ENCODE measurements at places on chromosomes 7 and 10.

DNA sequence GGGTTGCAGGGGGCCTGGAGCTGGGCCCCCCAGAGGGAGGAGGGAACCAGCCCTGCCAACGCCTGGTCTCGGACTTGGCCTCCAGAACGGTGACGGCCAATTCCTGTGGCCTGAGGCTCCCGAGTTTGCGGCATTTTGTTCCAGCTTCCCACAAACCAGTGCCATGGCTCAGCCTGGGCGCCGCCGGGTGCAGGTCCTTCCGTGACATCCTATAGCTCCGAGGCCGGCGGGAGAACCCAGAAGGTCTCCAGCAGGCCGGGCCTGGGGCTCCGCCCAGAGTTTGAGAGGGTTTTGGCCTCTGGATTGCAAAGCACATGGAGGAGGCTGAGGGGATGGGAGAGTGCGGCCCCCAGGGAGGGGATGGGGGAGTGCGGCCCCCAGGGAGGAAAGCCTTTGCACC lies 92.6 kb downstream of the UNCX start:
- DNase-seq: no peak

DNA sequence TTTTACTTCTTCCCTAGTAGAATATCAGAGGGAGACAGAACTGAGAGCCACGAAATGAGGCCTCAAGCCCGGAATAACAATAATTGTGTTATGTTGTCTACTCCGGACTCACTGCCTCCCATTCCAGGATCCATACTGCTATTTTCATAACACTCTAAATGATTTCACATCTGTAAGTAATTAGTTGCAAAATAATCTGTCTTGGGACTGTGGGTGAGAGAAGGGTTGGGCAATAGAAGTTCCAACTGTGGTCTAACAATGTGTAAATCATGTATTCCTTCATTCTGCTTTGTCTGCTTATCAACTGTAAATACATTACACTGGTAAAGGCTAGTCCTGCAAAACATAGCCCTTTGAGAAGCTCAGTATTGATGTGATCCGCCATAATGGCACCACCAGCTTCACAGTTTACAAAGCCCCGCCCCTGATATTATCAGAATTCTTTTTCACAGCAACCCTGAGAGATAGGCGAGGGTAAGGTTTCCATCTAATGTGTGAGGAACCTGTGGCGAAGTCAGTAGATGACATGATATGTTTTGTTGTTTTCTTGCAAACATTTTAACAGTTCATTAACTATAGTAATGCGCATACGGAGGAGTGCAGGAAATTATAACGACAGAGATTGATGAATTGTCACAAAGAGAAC lies 265.7 kb upstream of the BMPER start:
- DNase-seq: no peak

DNA sequence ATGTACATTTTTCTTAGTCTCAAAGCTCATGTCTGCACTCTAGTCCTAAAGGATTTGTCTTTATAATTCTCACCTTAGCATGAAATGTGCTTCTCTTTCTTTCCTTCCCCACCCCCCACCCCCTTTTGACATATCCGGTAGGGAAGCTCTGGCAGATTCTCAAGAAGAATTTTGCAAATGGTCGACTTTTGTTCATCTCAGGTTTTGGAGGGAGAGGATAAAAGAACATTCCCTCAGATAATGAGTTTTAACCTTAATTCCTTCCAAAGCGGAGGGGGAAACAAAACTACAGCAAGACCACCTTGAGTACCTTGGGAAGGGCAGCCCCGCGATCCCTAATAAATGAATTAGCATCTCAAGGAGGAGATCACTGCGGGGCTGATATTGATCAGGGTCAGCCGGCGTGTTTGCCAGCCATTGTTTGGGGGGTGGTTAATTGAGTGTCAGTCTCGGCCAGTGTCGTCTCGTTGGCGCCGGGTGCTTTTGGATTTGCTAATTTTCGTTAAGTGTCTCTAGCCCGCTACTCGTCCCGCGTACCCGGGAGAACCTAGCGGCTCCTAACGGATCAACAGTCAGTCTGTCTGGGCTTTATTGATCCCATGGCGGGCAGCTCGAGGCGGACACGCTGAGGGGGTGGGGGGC lies 874 bp upstream of the BAMBI start:
- no peak for DNase-seq

DNA sequence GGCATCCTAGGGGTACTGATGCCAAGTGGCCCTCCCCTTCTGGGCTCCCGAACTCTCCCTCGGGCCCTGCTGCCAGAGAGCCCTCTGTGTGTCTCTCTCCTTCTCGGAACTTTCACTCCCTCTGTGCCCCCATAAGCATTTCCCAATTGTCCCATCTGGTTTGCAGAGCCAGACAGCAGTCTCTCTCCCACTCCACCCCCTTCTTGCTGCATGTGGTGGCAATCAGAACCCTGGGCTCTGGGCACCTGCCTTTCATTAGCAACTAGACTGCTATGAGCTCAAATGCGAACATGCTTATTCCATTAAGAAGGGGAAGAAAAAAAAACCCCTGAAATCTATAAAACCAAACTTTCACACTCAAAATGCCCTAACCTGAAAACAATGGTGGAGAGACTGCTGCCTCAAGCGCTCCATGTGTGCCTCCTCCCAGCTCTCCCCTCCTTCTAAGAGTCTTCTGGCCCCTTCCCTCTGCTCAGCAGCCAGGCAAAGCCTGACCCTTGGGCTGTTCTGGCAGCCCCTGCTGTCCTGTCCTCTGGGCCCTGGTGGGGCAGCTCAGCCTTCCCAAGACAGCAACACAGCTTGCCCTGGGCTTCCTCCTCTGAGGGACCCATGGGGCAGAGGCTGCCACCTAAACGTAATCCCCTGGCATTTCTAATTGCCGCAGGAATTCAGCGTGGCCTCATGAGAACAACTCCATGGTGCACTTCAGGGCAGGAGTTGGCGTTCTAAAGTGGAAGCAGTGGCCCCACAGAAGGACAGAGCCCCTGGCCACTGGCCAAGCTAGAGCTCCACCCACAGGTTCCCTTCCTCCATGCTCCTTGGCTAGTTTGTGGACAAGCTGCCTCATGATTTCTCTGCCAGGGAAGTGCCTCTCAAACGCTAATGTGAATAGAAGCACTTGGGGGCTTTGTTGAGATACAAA lies 415.4 kb downstream of the PLXNA4 start:
- DNase-seq: no peak

DNA sequence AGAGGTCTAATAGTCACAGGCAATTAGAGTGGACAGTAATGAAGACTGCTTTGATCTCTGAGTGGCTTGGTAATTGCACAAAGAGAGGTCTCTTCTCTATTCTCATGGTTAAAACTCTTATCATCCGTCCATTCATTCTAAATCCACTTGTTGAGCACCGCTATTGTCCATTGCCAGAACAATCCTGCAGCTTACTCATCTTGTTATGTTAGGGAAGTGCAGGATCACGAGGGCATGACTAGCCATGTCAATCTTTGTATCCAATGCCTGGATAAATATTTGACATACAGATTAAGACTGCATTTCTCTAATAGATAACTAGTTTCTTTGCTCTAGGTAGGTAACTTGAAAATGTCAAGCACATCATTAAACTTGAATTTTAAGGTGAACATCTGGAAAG lies 14.9 kb downstream of the SFTPD start:
- no peak for DNase-seq

- DNase-seq: no peak
These were observed 1.8 kb downstream of the IGFBP3 start for GRCh38 chr7:45919231-45919784.

DNA sequence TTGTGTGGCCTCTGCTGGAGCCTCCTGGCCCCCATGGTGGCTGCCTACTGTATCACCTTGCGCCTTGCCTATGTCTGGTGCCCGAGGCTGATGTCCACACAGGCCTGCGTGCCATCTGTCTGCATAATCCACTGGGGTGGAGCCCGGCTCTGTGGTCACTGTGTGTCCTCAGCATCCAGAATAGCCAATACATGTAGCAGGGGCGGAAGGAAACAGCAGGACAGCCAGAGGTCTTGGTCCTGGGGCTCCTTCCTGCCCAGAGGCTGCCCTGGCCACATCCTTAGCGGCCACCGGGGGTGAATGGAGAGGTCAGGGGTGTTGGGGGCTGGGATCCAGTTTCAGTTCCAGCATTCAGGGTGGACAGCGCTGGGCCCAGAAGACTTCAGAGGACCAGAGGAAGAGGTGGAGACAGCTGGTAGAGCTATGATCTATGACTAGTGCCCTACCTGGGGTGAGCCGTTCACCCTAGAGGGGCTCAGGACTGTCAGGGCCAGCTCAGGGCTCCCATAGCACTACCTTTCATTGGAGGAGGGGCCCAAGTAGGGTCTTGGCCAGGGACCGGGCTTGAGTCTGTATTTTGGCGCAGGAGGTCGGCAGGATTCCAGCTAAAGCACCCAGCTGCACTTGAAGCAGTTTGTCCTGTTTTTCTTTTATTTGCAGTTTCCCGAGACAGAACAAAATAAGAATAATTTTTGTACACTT lies 15.9 kb downstream of the YKT6 start:
- no peak for DNase-seq
